Activated T-cell treated with anti-CD3 and anti-CD28 coated beads, Interleukin-2, amount 50 U/mL, for 4 hours (primary cell): ENCODE measurements at places on chromosomes 6 and 20.

DNA sequence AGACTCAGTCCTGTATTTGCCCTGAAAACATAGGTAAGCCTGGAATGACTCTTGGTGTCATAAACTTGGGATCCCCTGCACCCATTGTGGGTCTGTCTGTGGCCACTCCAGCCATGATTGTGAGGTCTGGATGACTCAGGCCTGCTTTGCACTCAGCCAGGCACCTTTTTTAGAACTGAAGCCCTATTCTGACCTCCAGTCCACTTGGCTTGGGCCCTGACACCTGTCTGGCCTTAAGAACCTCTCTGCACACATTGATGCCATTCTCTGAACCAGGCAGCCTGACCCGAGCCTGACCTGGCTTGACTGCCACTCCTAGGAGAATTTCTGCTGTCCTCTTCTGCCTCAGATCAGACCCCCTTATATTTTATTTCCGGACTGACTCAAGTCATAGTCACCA, 383.7 kb downstream of the MAFB start:
- DNase-seq = no peak

DNA sequence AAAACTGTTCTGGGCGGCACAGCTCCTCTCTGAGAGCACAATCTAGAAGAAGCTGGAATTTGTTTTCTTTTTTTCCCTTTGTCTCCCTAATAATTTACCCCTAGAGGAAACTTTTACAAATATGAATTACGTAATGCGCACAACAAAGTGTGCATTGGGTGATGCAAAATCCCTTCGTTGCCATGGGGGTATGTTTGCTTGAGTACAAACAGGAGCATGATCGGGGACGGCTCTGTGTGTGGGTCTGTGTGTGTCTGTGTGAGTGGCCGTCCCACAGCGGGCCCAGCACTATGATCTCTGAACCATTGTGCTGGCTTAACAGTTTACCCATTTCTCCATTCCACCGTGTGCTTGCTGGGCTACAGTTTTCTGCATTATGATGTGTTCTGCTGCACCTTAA, 278.2 kb downstream of the CDC5L start:
- DNase-seq = no peak

DNA sequence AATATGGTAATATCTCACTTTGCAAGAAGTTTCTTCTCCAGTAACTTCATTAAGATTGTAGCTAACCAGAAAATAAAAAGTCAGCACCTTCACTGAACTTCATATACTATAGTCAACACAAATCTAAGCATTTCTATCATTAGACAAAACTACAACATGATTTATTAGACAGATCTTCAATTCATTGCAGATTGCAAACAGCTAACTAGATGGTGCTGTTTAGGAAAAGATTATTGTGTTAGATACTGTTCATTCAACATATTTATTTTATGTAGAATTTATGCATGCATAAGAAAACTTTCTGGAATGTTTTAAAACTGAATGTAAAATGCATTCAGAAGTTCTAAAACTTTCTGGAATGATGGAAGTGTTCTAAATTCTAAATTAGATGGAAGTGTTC, 442.1 kb downstream of the HTR1B start:
- DNase-seq = no peak

GRCh38 chr6:163122365-163122764, 292.2 kb upstream of the QKI start:
- no peak for DNase-seq

DNA sequence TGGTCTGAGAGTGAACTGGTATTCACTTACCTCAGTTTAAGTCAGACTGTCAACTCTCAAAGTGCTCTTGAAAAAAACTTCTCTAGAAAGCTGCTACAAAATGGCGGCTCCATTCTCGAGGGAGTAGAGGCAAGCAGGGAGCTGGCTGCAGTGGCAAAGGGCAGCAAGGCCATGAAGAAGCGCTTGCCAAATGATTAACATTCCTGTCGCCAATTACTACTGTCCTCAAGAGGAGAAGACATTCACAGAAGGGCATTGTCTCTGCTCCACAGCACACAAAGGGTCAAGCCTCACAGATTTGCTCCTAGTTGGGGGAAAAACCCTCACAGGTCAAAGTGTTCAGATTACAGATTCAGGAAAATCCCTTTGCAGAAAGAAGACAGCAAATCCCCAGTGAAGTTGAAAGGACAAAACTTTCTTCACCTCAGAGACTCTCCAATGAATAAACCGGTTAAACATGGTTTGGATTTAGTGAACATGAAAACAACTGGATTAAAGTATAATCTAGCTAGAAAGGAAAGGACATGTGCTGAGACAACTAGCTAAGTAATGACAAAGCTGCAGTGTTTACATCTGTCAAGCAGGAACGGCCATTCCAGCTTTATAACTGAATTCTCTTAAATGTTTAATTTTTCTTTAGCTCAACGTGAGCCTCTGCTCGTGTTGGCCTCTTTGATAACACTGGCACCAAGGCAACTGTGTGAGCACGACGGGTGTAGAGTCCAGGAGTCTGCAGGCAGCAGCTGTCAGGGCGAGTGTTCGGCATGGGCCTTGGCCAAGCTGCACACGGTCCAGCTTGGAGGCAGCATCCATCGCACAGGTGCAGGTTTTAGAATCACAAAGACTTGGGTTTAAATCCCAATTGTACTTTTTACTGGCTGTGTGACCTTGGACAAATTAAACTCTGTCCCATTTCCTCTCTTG, 37.6 kb downstream of the NR2E1 start:
- no peak for DNase-seq

DNA sequence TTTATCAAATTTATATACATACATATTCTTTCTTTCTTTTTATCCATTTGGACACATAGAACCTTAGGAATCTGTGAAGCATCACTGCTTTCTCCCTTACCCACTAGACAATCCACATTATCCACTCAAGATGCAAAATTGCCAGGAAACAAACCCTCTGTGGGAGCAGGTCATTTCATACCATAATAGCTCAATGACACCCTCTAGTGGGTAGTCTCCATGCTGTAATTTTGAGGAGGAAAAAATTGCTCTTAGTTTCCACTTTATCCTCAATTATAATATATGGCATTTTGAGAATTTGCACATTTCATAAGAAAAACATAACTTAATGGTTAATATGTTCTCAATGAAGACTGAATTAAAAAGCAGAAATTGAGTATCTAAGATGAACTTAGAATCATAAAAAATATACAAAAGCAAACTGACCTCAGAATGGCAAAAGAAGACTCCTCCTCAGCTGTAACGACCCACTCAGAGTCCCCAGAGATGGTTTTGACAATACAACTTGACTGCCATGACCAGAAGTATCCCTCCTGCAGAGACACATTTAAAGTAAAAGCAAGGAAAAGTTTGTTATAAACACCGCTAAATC, 164.1 kb downstream of the FRK start:
- DNase-seq = no peak

GRCh38 chr20:36259177-36260061, 23.1 kb downstream of the AAR2 start:
- no peak for DNase-seq

DNA sequence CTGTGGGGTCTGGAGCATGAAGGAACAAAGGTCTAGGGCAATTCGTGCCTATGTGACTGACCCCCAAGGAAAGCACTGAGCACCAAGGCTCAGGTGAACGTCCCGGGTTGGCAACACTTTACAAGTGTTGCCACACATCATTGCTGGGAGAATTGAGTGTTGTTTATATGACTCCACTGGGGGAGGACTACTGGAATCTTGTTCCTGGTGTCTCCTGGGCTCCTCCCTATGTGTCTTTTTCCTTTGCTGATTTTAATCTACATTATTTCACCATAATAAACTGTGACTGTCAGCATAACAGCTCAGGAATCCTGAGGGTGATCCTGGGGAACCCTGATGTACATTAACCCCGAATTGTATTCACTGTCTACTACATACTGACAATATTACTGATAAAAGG, 207.7 kb upstream of the BMP2 start:
- no peak for DNase-seq

GRCh38 chr6:53647462-53648094, 18.0 kb downstream of the KLHL31 start:
- peak; percentile 18 for DNase-seq

- peak; percentile 76 for DNase-seq
These were observed at the start of gene RBM38 for GRCh38 chr20:57390604-57391438. Gene RBM38 (plus strand): TSS chr20:57391396. CDS start chr20:57391582, 186 bp downstream.

DNA sequence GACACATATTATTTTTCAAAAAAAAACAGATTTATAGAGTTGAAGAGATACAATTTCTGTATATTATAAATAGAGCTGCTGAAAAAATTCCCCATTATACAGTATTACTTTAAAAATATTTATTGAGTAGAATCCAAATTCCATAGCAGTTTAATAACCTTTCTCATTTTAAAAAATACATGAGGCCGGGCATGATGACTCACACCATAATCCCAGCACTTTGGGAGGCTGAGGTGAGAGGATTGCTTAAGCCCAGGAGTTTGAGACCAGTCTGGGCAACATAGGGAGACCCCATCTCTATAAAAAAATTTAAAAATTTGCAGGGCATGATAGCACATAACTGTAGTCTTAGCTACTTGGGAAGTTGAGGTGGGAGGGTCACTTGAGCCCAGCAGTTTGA, 13.0 kb downstream of the ATRN start:
- DNase-seq = no peak

DNA sequence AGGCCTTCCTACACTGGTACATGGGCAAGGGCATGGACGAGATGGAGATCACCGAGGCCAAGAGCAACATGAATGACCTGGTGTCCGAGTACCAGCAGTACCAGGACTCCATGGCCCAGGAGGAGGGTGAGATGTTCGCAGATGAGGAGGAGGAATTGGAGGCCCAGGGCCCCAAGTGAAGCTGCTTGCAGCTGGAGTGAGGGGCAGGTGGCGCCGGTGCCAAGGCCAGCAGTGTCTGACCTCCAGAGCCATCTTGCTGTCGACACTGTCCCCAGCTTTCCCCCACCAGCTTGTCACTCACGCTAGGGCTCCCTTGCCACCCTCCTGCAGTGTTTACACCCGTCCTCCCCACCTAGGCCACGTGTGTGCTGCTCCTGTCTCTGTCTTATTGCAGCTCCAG, 12.2 kb downstream of the GABRR2 start:
- no peak for DNase-seq

- DNase-seq = no peak
These were observed 25.6 kb upstream of the IER3 start for GRCh38 chr6:30769853-30770524.

- no peak for DNase-seq
These were observed 30.9 kb upstream of the CCN5 start for GRCh38 chr20:44684047-44684967.

DNA sequence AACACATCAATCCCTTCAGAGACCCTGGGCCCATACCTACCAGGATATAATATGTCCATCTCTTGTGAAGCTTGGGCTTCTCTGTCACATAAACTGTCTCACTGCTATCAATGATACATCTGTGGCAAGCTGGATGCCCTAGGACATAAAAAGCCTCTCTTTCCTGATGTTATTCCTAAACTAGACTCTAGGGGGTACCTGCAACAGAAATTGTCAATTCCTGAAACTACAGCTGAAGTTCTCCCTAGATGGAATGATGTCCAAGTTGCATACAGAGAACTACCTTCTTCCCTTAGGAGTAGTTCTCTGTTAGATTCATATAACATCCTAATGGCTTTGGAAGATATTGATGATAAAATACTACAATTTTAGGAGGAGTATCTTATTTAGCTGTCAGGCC, 35.8 kb downstream of the TBX18 start:
- DNase-seq = no peak

- no peak for DNase-seq
These were observed 24.2 kb upstream of the PNPLA1 start for GRCh38 chr6:36245572-36246061.

GRCh38 chr6:80402266-80402665, 295.8 kb downstream of the BCKDHB start:
- no peak for DNase-seq

GRCh38 chr20:6575912-6576401, 191.5 kb upstream of the BMP2 start:
- no peak for DNase-seq

- DNase-seq = no peak
These were observed 43.6 kb upstream of the SLC32A1 start for GRCh38 chr20:38680500-38681306.

- DNase-seq = no peak
These were observed 13.4 kb upstream of the GHRH start for GRCh38 chr20:37274851-37275524.

GRCh38 chr20:62928246-62928939, 2.1 kb upstream of the DIDO1 start:
- no peak for DNase-seq

DNA sequence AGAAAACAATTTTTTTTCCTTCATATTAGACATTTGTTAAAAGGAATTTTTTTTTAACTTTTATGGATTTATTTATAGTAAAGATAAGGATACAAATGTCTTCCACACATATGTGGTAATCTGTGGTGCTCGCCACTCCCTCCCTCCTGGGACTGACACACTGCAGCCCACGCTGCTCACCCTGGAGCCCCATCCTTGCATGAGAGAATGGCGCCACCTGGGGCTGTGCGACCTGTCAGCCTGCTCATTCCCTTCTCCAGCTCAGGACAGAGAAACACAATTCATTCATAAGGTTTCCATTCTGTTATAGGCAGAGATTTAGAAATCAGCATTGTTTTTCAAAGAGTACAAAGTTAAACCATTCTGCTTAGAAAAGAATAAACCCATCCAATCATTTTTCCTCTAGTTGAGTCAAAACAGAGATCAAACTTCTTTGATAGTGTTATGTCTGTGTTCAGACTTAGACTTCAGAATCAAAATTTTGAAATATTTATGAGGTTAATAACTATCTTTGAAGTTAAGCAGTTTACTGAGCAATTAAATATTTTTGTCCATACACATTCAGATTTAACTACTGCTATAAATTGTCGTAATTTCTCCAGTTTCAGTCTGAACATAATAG, 42.8 kb upstream of the DYNLRB1 start:
- peak; percentile 23 for DNase-seq

- DNase-seq = no peak
These were observed 60.3 kb upstream of the FABP7 start for GRCh38 chr6:122719176-122719575.

DNA sequence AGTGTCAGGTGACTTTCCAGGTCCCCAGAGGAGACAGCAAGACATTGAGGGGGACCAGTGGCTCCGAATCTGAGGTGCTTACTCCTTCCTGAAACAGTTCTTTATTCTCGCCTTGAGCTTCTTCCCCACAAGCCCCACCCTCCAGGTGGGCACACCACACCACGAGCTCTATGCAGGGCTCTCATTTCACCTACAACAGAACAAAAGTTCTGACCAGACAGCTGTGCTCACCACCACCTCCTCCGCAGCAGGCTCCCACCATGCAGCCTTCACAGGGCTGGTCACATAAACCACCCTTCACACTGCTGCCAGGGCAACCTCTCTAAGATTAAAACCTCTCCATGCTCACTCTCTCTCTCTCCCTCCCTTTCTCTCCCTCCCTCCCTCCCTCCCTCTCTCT, 384.5 kb upstream of the ARID1B start:
- DNase-seq = no peak
